Hematopoietic multipotent progenitor cell treated with erythropoietin and hydrocortisone succinate and interleukin-3 and kit ligand, for 4 days (in vitro differentiated cells): ENCODE measurements at places on chromosomes 5 and 9.

GRCh38 chr5:40499007-40499406, 180.7 kb upstream of the PTGER4 start:
- DNase-seq: no peak

GRCh38 chr5:174176511-174176910, 131.0 kb downstream of the NSG2 start:
- peak; percentile 14 for DNase-seq

GRCh38 chr5:141742866-141743851, 61.1 kb upstream of the ARAP3 start:
- peak; percentile 57 for DNase-seq

- DNase-seq: no peak
Observed at GRCh38 chr9:14318361-14318760, 4.4 kb upstream of the NFIB start.

GRCh38 chr5:150511578-150512367, 3.8 kb downstream of the NDST1 start:
- DNase-seq: peak; percentile 58

GRCh38 chr5:1983401-1983800, 100.7 kb upstream of the IRX4 start:
- DNase-seq: no peak

DNA sequence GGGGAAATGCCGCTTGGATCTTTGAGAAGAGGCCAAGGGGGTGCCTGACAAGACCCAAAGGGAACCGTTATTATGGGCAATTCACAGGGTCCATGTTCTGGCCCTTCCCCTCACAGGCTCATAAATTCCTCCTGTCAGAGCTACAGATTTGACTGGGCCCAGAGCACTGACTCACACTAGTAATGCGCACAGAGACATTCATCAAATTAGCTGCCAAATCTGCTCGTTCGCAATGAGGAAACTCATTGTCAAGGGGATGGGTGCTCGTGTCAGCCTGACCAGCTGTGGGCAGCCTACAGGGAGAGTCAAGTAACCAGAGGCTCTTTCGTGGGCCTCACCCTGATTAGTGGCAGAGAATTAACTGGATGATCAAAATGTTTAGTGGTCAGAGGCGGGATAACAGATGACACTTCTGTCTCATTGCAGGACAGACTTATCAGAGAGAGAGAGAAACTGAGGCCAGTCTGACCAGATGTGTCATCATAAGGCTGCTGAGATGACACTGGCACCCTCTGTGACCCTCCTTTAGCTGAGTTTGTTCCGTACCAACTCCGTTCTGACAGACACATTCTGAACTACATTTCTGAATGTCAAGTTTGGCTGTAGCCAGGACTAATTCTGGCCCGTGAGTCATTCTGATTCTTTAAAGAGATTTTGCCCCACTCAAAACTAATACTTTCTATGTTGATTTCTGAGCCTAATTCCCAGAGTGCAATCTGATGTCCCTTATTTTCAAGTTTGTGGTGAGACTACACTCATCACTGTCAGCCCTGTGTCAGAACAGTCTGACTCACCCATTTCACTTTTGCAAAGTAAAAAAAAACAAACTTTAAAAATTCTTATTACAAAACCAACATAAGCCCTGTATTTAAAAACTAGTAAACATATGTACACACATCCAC, 377.1 kb downstream of the ACTL7B start:
- DNase-seq: peak; percentile 19

DNA sequence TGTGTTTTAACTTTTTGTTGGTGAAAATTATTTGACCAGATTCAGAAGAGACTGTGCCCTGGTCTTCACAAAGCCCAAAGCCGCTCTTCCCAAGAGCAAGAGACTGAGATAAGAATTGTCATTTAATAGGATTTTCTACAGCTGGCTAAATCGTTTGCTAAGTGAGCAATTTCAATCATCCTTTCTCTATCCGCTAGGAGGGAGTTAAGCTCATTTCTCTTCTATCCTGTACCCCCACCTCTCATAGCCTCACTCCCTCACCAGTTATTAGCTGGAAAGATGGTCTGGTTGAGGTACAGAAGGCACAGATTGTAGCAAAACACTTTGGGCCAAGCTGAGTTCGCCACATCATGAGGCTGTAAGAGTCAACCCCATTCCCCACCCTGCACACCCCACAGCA, 43.0 kb upstream of the SIL1 start:
- no peak for DNase-seq

DNA sequence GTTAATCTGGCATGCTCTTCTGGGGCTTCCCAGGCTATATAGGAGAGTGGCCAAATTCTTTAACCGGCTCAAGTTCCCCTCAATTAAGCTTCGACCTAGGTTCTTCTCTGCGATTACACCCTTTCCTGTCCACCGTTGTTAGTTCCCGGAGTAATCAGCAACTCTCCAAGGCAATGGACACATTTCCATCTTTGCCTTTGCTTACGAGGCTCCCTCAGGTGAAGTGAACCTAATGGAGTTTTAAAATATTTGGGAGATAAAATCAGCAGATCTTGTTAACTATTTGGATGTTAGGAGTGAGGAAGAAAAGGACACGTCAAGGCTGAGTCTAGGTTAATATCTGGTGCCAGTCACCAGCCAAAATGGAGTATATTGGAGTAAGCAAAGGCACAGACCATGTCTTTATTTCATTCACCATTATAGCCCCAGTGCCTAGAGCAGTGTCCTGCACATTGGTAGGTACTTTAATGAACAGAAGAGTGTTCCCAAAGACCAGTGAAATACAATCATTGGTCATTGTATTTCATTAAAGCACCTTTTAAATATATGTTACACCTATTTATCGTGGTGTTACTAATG, 515 bp downstream of the UTP15 start:
- peak; percentile 31 for DNase-seq

GRCh38 chr9:68844631-68845612, 139.9 kb downstream of the PIP5K1B start:
- peak; percentile 82 for DNase-seq

GRCh38 chr5:107542831-107543231, 127.9 kb downstream of the EFNA5 start:
- no peak for DNase-seq

- no peak for DNase-seq
Observed at GRCh38 chr5:179542170-179542569, 8.2 kb upstream of the RUFY1 start.
